ENCODE measurements at places on chromosomes 1 and 21.

DNA sequence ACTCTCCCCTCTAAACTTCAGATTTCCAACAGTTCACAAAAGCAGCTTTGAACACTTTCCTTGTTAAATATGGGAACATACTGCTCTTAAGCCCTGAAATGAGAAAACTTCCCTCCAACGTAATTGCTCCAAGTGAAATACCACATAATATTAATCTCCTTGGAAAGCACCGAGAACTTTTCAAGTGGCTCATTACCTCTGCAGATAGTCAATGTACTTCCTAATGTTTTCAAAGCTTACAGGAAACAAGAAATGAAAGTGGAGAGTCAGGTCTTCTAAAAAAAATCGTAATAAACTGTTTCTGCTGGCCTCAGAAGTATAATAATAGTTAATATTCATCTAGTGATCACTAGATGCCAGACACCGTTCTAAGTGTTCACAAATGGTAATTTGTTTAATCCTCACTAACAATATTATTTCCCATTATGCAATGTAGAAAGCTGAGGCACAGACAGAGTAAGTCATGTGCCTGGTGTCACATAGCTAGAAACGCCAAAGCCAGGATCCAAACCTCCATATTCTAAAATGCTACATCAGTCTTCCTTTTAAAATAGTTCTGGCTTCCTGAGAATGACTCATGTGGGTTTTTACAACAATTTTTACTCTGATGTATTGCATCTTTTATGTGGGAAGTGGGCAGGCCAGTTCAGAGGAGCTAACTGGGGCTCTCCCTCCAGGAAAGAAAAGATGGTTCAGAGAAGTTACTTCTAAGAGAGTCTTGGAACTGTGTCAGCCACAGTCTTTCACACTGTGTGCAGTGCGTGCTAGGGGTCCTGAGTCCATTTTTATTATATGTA is 177.2 kb downstream of the PLPPR4 start:
- DNase-seq: peak; percentile 69

GRCh38 chr1:226916497-226916896 is 23.6 kb upstream of the COQ8A start:
- no peak for DNase-seq

- no peak for DNase-seq
Observed at GRCh38 chr1:90319918-90320317, 325.0 kb downstream of the ZNF326 start.

GRCh38 chr1:54795356-54795665 is 5.8 kb downstream of the TTC22 start:
- DNase-seq: no peak

DNA sequence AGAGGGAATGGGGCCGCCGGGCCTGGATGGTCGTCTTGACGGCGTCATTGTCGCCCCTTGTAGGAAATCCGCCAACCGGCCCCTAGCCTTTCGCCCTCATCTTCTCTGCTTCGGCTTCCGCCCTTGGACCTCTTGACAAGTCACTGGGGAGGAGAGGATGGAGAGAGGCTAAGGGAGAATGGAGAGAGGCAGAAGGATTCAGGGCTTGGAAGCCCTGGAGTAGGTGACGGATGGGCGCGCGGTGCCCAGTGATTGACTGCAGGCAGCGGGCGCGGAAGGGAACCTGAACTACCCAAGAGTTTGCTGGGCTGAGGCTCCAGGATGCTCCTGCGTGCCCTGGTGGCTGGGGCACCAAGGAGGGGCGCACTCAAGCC is 651 bp downstream of the PDE4B start:
- no peak for DNase-seq

GRCh38 chr1:151711951-151712350 is 4.7 kb downstream of the CELF3 start:
- DNase-seq: no peak

GRCh38 chr1:9827558-9828185 is 3.9 kb upstream of the CLSTN1 start:
- DNase-seq: no peak

- DNase-seq: no peak
Observed at GRCh38 chr1:93608187-93609109, 73.2 kb downstream of the BCAR3 start.

DNA sequence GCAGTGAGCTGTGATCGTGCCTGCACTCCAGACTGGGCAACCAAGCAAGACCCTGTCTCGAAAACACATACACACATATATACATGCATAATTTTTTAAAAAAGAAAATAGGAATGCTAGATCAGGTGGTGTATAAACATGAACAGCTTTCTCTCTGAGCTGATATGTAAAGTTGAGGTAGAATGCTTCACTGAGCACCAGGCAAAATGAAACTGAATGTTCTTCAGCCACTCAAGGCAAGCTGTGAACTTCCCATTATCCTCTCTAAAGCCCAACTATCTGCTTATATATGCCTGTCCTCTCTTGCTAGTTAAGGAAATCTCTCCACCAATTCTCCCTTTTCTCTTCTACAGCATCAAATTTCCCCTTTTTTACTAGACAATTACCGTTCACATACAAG is 93.0 kb downstream of the NUF2 start:
- no peak for DNase-seq

GRCh38 chr1:204198348-204199340 is 2.4 kb upstream of the KISS1 start:
- DNase-seq: peak; percentile 42

DNA sequence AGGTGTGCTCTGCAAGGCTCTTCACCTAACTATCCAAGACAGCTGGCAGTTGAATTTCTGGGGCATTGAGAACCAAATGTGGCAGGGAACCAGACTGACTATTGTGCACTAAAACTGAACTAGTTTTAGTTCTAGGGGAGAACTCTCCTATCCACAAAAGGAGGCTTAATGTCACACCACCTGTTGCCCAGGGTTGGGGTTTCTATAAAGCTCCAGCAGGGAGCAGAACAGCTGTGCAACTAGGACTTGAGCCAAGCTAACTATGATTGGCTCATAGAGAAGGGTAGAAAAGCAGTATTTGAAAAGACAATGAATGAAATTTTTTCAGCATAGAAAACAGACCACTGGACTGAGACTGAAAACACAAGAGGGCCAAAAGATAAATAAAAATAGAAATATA is 53.3 kb upstream of the FGGY start:
- DNase-seq: no peak

DNA sequence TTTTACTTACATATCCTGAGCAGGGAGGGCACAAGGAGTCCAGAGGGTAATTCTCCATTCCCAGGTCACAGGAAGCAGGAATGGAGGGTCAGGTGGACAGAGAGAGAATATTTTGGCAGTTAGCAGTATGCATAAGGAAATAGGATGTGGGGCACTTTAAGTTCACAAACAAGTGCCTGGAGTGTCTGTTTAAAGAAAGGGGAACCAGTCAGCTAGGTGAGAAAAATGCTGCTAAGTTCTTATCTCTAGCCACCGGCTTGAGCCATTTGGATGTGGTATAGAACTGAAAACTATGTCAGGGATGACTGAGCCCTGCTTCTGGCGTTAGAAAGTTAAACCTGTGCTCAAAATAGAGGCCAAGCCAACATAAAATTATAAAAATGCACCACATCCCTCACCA is 739.7 kb upstream of the NCAM2 start:
- DNase-seq: no peak

GRCh38 chr1:154895798-154896197 is 25.7 kb upstream of the KCNN3 start:
- DNase-seq: no peak

DNA sequence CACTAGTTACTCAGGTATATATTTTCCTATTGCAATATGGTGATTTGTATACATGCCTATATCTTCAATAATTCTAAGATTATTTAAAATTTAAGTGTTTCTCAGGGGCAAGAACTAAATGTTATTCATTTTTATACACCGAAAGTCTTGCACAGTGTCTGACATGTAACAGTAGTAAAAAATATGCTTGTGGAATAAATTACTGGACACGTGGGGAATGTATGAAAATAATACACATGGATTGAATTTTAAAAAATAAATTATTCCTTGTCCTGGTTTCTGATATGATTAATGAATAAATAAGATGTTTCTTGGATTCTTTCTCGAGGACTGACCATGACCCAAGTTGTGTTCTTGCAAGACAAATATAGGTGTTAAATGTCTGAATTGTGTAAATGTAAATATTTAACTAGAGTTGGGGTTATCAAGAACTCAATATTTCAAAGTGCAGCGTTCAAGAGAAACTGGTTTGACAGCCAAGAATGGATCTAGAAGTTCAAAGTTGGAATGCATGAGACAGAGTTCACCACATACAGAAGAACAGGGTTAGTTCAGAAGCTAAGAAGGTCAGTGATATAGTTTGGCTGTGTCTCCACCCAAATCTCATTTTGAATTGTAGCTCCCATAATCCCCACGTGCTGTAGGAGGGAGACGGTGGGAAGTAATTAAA is 142.1 kb upstream of the SPAG17 start:
- no peak for DNase-seq

- no peak for DNase-seq
Observed at GRCh38 chr1:26602378-26602959, 72.9 kb downstream of the RPS6KA1 start.
